Right lung (tissue), 10 donors: ENCODE measurements at places on chromosomes 4 and X. TPM values are rescaled to one million over a fixed set of nuclear protein-coding genes. Genes with fewer than 3 reads are reported as not detected.

SHOX gene
- 0.08 TPM for polyA plus RNA-seq

DUX4 gene
- 0.60 TPM for polyA plus RNA-seq

GRIA2 gene
- 0.83 TPM for polyA plus RNA-seq

KLB gene
- 0.24 TPM for polyA plus RNA-seq

DGAT2L6 gene
- polyA plus RNA-seq = 0.09 TPM

FAT1 gene
- 185 TPM for polyA plus RNA-seq

CNKSR2 gene
- polyA plus RNA-seq = 12.9 TPM

UGT8 gene
- polyA plus RNA-seq = 10.3 TPM

CCKAR gene
- 3.7 TPM for polyA plus RNA-seq

AKAP14 gene
- polyA plus RNA-seq = 4.8 TPM

ADH7 gene
- not detected for polyA plus RNA-seq

CT45A3 gene
- polyA plus RNA-seq = not detected

NUDT11 gene
- 11.4 TPM for polyA plus RNA-seq

POU3F4 gene
- not detected for polyA plus RNA-seq

MAGEA1 gene
- not detected for polyA plus RNA-seq

SPATA4 gene
- polyA plus RNA-seq = 1.3 TPM

LRIT3 gene
- 0.59 TPM for polyA plus RNA-seq

CPLX1 gene
- 1.1 TPM for polyA plus RNA-seq

SLC6A14 gene
- polyA plus RNA-seq = 0.17 TPM

PAGE4 gene
- polyA plus RNA-seq = not detected

RHOH gene
- polyA plus RNA-seq = 0.58 TPM

BMP3 gene
- 72.9 TPM for polyA plus RNA-seq

CENPC gene
- polyA plus RNA-seq = 39.2 TPM

CLDN34 gene
- polyA plus RNA-seq = 0.16 TPM

VCX gene
- polyA plus RNA-seq = 0.28 TPM

SCRG1 gene
- 0.66 TPM for polyA plus RNA-seq

RIBC1 gene
- 3.9 TPM for polyA plus RNA-seq

IGFBP7 gene
- polyA plus RNA-seq = 353 TPM

ARAP2 gene
- polyA plus RNA-seq = 5.0 TPM

DCAF8L2 gene
- not detected for polyA plus RNA-seq

FGD1 gene
- 13.4 TPM for polyA plus RNA-seq

SRPX2 gene
- 32.3 TPM for polyA plus RNA-seq

USP17L21 gene
- polyA plus RNA-seq = not detected

NLGN3 gene
- polyA plus RNA-seq = 6.0 TPM

SMARCA1 gene
- 131 TPM for polyA plus RNA-seq

MTM1 gene
- polyA plus RNA-seq = 14.9 TPM

FAM9B gene
- polyA plus RNA-seq = not detected

STPG2 gene
- polyA plus RNA-seq = 0.32 TPM

LINC00632 gene
- polyA plus RNA-seq = 27.4 TPM
